ENCODE measurements at places on chromosomes 1 and 21.

DNA sequence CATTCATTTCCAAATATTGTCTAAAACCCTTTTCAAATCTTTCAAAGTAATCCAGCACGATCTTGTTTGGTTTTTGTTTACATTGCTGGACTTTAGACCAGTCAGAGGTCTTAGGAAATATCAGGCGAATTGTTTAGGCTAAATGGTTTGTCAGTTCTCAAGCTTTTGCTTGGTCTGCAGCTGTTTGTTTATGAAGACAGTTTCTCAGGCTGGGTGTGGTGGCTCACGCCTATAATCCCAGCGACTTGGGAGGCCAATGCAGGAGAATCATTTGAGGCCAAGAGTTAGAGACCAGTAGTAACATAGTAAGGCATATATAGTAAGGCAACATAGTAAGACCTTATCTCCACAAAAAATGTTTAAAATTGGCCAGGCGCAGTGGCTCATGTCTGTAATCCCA lies 77.5 kb downstream of the DNTTIP2 start:
- no peak for DNase-seq

GRCh38 chr1:10586125-10586524 lies 111.4 kb downstream of the PEX14 start:
- no peak for DNase-seq

DNA sequence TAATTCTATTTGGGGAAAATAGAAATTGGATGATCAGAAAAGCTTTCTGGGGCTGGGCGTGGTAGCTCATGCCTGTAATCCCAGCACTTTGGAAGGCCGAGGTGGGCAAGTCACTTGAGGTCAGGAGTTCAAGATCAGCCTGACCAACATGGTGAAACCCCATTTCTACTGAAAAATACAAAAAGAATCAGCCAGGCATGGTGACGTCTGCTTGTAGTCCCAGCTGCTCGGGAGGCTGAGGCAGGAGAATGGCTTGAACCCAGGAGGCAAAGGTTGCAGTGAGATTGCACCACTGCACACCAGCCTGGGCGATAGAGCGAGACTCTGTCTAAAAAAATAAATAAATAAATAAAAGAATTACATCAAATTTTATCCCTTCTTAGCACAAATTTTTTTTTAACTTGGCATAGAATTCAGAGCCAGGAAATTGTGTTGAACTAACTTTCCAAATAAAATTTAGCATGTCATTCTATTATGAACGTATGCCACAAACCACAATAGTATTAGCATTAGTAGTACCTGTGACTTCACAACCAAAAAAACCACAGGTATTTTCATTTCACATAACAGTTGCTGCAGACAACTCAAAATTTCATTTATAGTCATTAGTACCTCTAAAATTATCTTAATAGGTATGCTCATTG lies 4.5 kb upstream of the ANKRD13C start:
- no peak for DNase-seq

DNA sequence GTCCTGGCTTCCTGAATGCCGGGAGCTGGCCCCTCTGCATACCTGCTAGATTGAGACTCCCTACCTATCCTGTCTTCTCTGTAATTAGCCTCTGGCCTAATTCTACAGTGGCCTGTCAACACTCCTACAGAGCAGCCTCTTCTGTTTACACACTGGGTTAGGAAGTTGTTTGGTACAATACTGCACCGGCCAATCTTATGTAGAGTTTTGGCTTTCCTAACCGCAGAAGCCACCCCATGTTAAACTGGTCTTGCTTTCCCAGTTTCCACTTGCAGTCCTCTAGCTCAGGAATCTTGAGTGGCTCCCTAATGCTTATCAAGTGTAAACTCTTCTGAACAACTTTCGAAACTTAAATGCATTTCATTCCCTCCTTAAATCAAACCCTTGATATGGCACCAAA lies 42.8 kb downstream of the DPH5 start:
- DNase-seq, result no peak

GRCh38 chr21:14265023-14265422 lies 49.1 kb downstream of the RBM11 start:
- no peak for DNase-seq

DNA sequence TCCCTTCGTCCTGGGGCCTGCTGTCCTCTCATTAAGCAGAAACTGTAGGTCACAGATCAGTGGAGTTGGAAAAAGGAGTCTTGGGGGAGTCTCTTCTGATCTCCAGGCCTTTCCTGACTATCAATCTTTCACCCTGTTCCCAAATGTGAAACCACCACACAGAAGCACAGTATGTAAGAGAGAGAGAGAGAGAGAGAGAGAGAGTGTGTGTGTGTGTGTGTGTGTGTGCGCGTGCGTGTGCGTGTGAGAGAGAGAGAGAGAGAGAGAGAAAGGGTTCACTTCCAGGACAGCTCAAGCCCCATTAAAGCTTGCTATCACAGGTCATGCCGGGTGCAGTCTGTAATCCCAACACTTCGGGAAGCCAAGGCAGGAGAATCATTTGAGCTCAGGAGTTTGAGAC lies 1.5 kb upstream of the TTC24 start:
- no peak for DNase-seq

DNA sequence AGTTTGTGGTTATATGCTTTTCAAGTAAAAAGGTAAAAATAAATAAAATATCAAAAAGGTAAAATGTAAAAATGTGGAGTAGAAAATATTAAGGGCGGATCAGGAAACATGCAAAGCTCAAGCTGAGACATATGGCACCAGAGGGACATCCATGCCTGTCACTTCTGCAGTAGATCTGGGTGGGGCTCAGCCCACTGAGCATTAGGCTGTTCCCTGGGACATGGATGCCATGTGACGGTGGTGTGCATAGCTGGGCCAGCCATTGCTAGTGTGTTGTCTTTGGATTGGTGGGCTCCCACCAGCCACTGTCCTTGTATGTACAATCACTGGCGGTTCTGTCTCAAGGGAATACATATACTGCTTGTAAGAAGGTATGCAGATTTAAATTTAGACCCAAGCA lies 3.0 kb downstream of the TTC13 start:
- DNase-seq, result no peak

All from stimulated activated naive B cell treated with anti-CD40 and anti-IgM and Interleukin-4, amounts not matched to agents 10 μg/mL and 1 μg/mL and 100 μg/mL, for 72 hours (primary cell).